Liver (tissue), 10 donors: ENCODE measurements at places on chromosomes 5 and 9. TPM values are rescaled to one million over a fixed set of nuclear protein-coding genes. Genes with fewer than 3 reads are reported as not detected.

DNA sequence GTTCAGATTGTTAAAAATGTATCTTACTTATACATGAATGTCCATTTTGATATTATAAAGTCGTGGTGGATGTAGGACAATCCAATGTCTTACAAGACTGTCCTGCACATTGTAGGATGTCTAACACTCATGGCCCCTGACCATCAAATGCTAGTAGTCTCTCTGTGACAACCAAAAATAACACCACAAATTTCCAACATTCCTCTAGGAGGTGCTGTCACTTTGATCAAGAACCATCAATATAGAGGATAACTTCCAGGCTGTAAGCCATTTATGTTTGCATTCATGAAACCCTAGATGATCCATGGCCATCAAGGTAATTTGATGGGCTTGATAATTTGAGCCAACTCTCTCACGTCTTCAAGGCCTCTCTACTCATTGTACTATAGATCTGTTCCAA lies 20.5 kb upstream of the ZFR start:
- DNase-seq: no peak

DNA sequence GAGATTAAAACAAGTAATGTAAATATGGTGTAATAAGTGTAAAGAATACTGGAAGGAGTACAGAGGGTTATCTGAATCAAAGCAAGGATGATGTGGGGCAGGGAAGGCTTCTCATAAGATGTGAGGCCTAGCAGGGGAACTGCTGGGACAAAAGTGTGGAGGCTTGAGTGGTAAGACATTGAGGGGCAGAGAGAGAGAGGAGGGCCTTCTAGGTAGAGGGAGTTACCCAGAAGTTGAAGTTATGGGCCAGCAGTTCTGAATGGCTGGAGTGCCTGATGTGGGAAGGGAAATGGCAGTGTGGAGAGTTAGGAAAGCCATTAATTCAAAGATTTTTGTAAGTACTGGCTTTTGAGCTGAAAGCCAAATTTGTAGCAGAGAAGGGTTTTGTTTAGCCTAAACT lies 36.8 kb downstream of the CPEB4 start:
- DNase-seq: no peak

- DNase-seq: no peak
Measured at GRCh38 chr5:22460189-22460588, 393.0 kb downstream of the CDH12 start.

DNA sequence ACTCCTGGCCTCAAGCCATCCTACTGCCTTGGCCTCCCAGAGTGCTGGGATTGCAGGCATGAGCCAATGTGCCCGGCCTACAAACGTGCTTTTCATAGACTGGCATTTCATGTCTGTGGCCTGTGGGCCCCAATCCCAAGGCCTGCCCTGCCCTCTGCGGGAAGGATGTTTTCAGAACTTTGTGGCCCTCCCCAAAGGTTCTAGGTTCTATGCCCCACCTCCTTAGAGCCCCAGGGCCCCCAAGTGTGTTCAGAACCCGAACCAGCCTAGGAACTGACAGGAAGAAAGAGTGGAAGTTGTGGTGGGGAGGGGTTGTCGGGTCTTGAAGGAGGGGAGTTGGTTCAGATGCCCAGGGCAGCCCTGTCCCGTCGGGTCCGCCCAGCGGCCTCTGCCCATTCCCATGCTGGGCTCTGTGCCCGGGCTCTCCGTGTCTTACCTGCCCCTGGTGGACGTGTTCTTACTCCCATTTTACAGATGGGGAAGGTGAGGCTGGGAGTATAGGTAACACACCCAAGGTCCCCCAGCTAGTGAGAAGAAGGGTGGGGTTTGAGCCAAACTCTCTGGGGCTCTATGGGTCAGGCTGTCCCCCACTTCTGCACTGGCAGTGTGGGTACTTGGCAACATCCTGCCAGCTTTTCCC lies 175.8 kb upstream of the IER5L start:
- no peak for DNase-seq

DNA sequence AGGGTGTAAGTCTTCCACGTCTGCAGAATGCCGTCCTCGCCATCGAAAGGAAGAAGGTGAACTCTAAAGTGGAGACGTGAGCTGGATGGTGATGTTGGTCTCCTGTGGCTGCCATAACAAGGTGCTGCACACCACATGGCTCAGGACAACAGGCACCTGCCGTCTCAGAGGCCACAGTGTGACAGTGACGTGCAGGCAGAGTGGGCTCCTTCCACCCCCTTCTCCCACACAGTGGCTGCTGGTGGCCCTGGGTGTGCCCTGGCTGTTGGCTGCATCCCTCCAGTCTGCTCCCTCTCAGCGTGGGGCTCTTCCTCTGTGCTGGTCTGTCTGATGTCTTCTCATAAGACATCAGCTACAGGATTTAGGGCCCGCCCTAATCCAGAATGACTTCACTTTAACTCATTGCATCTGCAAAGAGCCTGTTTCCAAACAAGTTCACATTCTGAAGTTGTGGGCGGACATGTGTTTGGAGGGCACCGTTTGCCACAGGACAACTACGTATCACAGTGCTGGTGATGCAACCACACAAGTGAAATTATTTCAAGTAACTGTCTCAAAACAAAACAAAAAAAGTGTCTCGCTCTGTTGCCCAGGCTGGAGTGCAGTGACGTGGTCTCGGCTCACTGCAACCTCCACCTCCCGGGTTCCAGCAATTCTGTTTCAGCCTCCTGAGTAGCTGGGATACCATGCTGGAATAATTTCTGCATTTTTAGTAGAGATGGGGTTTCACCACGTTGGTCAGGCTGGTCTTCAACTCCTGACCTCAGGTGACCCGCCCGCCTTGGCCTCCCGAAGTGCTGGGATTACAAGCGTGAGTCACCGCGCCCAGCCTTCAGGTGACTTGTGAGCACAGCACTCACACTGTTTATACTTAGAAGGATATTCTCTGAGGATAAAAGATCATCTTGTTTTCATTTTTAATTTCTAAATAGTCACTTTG lies 31.2 kb upstream of the CLPTM1L start:
- no peak for DNase-seq

DNA sequence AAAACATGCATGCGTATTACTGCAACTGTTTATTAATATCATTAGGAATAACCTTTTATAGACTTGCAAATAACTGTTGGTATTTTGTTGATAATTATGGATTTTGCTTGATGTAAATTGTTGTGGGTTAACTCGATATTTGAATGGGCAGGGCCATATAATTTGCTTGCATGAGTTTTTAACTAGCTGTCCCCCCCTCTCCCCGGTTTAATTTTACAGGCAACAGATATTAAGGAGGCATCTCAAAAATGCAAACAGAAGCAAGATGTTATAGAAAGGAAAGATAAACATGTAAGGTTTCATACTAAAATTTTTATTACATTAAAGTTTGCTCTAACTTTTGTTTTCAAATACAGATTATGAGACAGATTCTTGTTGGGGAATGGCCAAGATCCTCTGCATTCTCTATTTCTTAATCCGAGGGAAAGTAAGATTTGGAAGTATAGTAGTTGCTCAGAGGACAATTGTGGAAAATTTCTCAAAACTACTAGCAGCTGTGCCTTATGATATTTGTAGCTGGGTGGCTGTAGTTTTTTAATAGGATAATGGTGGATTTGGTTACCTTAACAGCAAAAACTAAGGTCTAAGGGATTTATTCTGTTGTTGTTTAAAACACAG lies 27.3 kb downstream of the SMC5 start:
- no peak for DNase-seq

- no peak for DNase-seq
Measured at GRCh38 chr9:115766370-115766955, 387.1 kb upstream of the PAPPA start.

DNA sequence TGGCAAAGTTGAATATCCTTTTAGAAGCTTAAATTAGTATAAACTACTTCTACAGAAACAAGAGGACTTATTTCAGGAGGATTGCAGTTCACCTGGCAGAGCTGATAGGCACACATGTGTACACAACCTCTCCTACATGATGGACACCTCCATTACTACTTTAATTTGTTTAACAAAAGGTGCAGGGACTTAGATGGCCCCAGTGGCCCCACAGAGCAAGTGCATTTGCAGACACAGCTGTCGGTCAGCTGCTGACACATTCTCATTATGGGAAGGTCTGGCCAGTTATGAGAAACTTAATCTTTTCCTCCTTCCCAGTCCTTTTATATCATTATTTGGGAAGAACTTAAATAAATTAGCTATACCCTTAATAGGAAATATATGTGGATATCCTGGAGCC lies 28.3 kb downstream of the TDRD7 start:
- no peak for DNase-seq

DNA sequence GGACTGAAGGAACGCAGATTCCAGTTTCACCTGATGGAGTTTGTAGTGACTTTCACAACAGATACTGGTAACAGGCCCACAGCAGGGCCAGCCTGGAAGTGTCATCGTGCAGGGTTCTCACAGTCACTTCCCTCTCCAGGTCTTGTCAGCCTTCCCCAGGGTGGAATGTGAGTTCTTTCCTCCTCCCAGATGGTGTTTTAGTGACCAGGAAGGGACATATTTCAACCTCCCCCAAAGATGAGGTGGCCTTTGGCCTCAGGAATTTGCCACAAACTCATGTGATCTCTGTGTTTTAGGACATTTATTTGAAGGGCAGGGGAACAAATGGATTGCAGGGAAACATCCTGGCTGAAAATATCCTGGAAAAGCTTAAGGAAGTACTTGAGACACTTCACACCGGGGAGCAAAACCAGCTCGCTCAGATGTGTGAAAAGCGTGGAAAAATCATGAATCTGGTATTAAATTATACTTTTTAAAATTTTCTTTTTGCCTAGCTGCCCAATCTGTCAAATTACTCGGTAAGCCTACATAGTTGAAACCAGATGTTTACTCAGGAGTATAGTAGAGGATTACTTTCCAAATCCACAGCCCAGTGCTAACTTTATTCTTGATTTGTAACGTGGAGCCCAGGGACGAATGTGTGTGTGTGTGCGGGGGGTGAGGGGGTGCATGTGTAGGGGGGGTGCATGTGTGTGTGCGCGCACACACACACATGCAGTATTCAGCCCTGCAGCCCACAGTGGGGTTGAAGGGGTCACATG lies 66.8 kb downstream of the PTPDC1 start:
- DNase-seq: no peak

GRCh38 chr5:168346417-168346816 lies 55.0 kb downstream of the WWC1 start:
- no peak for DNase-seq

- no peak for DNase-seq
Measured at GRCh38 chr5:68818057-68818695, 275.6 kb upstream of the SLC30A5 start.

DNA sequence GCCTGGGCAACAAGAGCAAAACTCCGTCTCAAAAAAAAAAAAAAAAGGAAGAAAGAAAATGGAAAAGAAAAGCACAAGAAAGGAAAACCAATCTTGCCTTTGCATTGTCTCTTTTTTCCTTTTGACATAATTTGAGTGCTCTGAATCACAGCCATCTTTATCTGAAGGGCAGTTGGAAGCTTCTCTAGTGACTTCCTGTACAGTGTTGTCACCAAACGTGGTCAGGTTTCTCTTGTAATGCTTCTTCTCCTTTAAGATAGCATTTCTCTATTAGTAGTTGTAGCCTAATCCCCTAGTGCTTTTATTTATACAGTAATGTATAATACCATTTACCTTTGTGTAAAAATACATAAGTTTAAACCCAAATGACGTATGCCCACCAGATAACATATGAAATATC lies 18.1 kb downstream of the PRKACG start:
- DNase-seq: no peak

DNA sequence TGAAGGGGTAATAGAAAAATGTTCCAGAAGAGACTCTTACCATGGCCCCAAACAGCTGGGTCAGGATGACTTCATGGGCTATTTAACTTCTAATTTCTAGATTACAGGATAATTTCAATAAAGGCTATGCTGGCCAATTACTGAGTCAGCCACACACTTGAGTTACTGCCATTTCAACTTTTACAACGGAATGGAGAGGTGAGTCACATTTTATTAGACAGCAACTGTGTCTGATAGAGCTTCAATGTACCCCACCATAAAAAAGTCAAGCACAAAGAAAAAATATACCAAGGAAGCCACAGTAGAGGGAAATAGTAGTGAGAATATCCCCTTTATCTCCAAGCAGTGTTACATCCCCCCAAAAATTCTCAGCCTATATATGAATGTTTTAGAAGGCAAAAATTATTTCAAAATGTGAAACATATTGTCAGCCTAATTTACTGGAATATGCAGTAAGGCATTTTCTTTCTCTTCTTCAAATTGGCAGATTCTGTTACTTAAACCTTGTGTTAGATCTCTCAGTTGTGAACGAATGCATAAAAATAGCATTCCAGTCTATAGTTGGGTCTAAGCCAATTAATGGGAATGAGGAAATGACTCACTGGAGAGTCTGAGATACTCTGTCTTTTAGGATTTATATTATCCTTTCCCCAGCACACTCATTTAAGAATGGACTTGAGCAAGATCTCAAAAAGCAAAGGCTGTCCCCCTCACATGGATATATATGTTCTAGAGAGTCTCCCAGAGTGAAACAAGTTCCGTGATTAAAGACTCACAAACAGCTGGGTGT lies 47.1 kb upstream of the RAI14 start:
- no peak for DNase-seq

DNA sequence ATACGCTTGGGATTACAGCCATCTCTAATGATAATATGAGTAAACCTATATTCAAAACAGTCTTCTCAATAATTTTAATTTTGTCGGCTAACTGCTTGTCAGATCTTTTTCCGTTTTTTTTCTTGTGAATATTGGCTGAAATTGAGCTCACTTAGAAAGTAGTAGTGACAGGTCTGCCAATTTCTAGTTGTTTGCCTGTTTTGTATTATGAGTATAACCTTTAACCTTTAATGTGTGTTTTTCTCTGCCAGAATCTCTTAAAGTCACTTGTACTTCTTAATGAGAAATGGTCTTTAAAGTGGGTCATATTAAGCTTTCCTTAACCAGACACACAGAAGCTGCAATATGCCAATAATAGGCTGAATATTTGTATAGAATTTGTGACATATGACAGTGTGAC lies 511.0 kb downstream of the CSNK1G3 start:
- DNase-seq: no peak

GRCh38 chr5:104914536-104915070 lies 1352.0 kb upstream of the NUDT12 start:
- DNase-seq: no peak

DNA sequence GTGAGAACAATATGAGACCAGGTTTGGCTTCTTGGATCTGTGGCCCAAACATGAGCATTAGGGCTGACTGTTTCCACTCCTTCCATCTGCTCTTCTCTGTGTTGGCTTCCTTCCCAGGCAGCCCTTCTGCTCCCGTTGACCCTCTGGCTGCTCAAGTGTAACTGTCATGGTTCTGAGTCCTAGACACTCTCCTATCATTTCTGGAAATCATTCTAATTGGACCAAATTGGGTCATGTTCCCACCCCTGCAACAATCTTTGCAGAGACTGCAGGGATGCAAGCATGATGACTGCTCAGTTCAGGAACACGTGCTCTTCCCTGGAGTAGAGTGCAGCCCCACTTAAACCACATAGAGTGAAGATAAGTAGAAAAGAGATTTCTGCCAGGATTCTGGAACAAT lies 741.4 kb downstream of the TAF11L14 start:
- DNase-seq: no peak

The PDZD2 gene
- total RNA-seq: 0.67 TPM

The RORB gene
- 0.05 TPM for total RNA-seq

The GARIN3 gene
- total RNA-seq: not detected

The GABRB2 gene
- not detected for total RNA-seq

The TMEM252 gene
- total RNA-seq: 0.17 TPM
